ENCODE measurements at places on chromosomes 6 and 20.

DNA sequence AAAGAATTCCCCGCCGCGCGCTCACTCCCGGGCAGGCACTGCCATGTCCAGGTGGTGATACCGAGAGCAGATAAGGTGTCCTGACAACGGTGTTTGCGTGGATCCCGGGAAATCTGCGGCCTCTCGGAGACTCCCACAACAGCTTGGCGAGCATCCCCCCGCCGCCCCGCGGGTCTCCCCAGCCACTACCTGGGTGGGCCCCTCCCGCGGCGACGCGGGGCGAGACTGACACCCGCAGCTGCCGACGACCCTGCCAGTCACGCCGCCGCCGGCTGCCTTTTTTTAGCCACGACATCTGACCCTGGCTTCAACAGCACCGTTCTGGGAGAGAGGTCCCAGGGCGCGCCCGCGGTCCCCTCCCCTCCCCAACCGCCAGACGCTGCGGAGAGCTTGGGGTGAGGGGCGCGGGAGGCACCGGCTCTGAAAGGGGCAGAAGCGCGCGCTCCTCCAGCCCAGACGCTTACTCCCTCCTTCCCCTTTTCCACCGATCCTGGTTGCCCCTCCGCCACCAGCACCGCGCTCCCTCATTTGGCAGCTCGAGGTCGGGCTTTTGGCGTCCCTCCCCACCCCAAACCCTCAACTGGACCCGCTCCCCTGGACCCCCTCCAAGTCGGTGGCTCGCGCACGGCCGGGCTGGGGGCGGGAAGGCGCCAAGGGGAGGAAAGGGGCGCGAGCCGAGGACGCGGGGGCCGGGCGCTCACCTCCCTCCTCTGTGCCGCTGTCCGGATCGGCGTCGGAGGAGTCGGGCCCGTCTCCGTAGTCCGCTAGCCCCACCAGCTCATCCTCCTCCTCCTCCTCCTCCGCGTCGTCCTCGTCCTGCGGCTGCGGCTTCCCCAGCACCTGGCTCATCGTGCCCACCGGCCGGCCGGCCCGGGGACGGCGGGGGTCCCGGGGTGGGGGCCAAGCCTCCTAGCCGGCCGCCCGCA is 665 bp downstream of the RRAGD start:
- no peak for DNase-seq

- DNase-seq = no peak
These were observed 36.1 kb downstream of the ELOVL2 start for GRCh38 chr6:11007715-11008608.

GRCh38 chr20:59359906-59360725 is 59.7 kb downstream of the EDN3 start:
- no peak for DNase-seq

DNA sequence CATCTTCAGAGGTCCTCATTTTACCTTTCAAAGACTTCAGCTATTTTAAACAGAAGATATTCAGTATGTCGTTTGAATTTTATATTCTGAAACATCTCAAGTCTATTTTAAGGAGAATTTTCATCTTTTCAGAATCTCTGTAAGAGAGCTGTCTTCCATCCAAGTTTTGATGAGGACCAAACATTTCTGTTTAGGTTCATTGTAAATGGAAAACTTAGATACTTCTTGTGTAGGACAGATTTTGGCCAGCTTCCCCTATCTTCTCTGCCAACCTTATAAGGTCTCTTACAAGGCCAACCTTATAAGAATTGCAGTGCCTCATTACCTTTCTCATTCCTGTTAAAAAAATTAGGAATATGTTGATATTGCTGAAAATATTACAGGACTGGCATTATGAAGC is 88.1 kb downstream of the AKAP7 start:
- no peak for DNase-seq

DNA sequence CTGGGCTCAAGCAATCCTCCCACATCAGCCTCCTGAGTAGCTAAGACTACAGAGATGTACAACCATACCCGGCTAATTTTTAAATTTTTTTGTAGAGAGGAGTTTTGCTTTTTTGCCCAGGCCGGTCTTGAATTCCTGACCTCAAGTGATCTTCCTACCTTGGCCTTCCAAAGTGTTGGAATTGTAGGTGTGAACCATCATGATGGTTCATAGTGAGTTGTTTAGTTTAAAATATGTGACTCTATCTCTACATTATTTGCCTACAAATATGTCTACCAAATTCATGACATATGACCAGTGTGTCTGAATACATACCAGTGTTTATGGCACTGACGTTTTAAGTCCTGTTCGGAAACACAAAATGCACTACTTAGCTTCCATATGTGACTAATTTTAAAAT is 154.9 kb downstream of the GMPR start:
- no peak for DNase-seq

- DNase-seq = no peak
These were observed 34.3 kb downstream of the PYGB start for GRCh38 chr20:25282034-25282781.

DNA sequence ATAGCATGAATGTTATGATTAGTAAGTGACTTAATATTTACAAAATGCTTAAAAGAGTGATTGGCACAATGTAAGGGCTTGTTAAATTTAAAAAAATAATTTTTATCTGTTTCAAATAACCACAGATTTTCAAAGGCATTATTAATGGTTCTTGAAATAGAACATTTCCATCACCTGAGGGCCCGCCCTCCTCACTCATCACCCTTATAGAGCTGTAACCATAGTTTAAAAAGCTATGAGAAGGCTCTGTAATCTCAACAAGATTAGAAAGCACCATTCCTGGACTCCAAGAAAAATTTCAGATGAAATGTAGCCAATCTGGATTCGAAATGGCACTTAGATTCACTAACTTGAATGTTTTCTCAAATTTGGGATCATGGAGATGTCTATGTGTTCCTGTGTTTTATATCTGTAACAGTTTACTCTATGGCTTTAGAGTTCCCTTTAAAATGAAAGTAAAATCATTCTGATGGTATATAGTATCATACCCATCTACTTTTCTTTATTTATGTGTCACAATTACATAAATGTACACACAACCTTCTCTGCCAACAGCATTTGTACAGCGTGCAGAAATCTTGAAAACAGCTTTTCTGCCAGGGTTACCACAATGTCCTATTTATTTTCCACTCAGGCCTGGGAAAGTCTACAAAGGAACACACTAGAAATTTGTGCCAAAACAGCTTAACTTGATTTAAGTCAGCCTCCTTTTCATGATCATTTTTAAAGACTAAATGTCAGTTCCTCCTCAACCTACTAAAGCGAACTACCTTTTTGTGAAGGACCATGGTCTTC is 207.7 kb downstream of the TBX18 start:
- no peak for DNase-seq

DNA sequence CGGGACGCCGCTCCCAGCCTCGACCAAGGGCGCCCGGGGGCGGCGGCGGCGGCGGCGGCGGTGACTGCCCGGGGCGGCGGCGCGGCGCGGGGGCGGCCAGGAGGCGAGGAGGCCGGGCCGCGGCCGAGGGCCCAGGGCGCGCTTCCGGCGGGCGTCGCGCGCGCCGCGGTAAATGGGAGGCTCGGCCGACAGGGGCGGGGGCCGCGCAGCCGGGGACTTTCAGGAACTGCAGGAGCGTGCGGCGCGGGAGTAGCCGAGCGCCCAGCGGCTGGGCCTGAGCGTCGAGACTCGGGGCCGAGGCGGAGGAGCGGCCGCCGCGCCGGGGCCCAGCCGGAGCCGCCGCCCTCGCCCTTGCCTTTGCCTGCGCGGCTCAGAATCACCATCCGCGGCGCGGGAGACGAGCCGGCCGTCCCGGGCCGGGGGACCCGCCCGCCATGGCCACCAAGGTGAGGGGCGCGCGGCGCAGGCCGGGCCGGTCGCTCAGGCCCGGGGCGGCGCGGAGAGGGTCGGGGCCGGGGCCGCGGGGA is at the start of gene SNX9:
SNX9 (plus strand) TSS at position 246 of the 527 bp plus-strand sequence; CDS start at position 435, 189 bp downstream.
- no peak for DNase-seq

- DNase-seq = no peak
These were observed 22.2 kb downstream of the RIN2 start for GRCh38 chr20:19780261-19780660.

DNA sequence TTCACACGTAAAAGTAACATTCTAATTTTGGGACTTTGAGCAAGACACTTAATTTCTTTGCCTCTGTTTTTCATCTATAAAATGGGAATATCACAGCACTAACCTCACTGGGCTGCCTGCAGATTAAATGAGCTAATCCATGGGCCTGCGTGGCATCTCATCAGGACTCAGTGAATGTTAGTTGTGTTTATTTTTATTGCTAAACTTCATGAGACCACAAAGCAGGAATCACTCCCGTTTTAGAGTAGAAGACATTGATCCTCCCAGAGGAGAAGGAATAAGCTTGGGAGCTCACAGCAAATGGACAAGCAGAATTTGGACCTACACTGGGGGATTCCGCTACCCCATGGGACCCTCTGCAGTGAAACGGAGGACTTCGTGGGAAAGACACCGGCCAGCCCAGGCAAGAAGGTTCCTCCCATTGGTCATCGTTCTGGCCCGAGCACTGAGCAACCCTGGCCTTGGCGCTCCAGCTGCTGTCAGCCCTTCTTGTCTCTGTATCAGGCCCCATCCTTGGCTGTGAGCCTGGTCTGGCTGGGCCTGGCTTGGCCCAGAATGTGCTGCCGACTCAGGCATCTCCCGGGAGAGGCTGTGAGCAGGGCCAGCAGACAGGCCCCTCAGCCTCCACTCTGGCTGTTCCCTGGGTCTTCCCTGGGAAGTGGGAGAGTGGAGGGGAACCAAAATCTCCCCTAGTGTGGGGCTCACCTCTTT is 79.8 kb downstream of the NFATC2 start:
- no peak for DNase-seq

- DNase-seq = no peak
These were observed 222.9 kb downstream of the UBE3D start for GRCh38 chr6:82842721-82843120.

- no peak for DNase-seq
These were observed 93.4 kb upstream of the SLC2A12 start for GRCh38 chr6:134145786-134146185.

- DNase-seq = no peak
These were observed 868 bp downstream of the METTL24 start for GRCh38 chr6:110357298-110357663.

- DNase-seq = no peak
These were observed 66.1 kb downstream of the FAM50B start for GRCh38 chr6:3915076-3915791.

DNA sequence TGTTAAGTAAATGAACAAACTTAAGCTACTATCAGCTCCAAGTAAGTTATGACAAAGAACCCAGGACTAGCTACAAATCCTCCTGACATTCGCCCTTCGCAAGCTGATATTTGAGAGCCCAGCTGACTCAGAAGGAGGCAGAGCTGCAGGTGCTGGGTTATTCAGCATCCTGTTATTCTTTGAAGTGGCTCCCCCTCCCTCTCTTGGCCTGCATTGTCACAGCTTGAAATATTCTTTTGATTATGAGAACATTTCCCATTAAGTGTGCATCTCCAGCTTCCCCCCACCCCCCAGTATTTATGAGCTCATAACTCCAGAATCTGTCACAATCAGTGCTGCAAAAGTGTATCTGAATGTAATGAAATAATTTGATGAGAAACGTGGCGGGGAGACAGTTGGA is 78.8 kb upstream of the RALY start:
- peak; percentile 21 for DNase-seq

DNA sequence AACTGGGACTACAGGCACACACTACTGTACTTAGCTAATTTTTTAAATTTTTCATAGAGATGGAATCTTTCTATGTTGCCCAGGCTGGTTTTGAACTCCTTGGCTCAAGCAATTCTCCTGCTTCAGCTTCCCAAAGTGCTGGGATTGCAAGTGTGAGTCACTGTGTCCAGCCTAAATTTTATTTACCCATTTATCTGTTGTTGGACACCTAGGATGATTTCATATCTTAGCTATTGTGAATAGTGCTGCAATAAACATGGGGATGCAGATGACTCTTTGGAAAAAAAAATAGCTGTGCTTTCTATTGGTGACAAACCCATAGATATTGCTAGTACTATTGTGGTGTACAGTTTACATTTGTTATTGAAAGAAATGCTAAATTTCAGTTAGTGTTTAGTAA is 19.6 kb upstream of the SYNCRIP start:
- DNase-seq = no peak

DNA sequence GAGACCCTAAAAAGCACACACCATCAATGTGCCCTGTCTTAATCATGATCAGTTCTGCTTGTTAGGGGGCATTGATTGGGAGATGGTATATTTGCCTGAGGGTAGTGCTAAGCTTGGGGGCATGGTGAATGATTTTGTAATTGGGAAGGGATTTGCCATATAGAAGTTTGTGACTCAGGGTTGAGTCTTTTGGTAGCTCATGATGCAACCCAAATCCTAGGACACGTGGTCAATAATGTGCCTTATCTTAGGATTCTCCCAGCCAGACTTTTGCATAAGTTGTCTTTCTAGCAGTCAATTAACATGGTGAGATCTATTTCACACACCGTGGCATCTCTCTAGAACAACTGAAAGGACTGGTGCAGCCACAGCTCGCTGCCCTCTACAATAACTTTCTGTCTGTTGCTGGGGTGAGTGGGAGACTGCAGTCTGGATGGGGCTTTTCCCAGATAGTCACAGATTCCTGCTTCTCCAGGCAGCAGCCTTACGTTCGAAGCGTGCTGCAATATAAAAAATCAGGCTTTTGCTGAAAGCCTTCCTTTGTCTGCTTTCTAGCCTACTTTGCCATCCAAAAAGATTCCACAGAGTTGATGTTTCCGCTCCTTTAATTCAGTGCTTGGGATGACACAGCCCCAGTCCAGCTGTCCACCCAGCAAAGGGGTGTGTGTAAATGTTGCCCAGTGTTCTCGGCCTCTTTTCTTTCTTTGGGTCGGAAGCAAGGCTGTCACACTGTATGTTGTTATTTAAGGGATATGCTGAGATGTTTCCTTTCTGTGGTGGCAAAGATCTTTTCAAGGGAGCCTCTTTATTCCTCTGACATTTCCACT is 58.9 kb downstream of the ID4 start:
- no peak for DNase-seq

DNA sequence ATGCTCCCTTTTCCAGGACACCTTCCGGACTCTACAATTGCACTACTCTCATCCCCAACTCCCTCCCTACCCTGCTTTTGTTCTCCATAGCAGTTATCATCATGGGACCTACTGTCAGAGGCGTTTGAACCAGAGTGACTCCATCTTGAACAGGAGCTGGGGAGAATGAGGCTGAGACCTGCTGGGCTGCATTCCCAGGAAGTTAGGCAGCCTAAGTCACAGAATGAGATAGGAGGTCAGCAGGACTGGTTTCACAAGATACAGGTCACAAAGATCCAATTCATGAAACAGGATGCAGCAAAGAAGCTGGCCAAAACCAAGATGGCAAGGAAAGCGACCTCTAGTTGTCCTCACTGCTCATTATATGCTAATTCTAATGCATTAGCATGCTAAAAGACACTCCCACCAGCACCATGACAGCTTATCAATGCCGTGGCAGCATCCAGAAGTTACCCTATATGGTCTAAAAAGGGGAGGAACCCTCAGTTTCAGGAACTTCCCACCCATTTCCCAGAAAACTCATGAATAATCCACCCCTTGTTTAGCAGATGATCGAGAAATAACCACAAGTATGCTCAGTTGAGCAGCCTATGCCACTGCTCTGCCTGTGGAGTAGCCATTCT is 15.6 kb downstream of the SLC13A3 start:
- DNase-seq = no peak

All from NCI-H1417 treated with DMSO at 0.1 percent for 48 hours (cell line).